Fibroblast of villous mesenchyme (primary cell): ENCODE measurements at places on chromosomes 7 and 10. TPM values are rescaled to one million over a fixed set of nuclear protein-coding genes. Genes with fewer than 3 reads are reported as not detected.

DNA sequence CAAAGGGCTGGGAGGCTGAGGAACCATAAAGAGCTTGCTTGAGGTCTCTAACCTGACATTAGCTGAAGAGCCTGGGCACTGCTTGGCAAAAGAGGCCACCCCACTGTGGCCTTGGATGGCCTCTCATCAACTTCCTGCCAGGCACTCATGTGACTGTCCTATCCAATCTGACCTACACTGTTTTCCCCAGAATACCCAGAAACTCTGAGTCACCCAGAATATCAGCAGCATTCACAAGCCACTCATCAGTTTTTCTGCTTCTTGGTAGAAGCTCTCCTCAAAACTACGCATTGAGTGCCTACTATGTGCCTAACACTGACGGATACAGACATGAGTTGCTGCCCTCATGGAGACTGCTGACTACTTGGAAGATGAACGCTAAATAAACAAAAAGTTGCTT, 4.1 kb upstream of the NT5C2 start:
- DNase-seq: peak; percentile 62

DNA sequence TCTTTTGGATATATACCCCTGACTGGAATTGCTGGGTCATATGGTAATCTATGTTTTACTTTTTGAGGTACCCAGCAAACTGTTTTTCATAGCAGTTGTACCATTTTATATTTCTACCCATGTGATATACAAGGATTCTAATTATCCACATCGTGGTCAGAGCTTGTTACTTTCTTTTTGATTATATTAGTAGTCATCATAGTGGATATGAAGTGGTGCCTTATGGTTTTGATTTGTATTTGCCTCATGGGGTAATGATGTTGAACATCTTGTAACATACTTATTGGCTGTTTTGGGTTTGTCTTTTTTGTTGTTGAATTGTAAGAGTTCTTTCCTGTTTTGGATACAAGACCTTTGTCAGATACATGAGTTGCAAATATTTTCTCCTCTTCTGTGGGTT, 51.7 kb downstream of the MAPK8 start:
- peak; percentile 20 for DNase-seq

- DNase-seq: no peak
Measured at GRCh38 chr10:69633673-69634635, 3.9 kb downstream of the FAM241B start.

DNA sequence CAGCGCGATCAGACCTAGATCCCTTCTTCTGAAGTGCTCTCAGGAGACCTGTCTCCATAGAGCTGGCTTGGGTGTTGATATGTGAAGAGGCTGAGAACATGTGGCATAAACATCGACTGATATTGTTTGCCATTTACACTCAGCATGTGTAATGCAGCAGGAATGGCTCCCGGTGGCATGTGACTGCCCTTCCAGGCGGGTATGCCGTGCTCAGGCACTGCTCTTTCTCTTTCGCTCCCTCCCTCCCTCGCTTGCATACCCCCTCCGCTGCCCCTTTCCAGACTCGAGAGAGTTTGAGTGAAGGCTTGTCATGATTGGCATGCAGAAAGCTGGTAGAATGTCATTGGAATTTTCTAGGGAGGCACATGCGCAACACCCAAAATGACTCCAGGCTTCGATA, 107.3 kb upstream of the PDCD4 start:
- DNase-seq: no peak

DNA sequence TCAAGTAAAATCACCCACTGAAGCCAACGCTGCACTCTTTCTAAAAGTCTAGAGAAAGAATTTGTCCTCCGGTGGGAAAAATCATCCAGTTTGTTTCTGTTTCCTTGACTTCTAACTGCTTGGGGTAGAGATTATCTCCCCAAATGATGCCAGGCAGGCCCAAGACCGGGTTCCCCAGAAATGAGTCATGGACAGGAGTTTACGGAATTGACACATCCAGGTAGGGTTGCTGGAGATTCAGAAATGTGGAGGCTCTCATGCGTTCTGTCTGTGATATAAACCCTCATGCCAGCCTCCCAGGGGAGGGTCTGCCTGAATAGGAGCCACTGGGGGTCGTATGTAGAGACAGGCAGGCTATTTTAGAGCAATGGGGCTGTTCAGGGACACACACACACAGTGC, 230.9 kb downstream of the TCERG1L start:
- DNase-seq: no peak

- no peak for DNase-seq
Measured at GRCh38 chr10:33643042-33643441, 308.6 kb upstream of the NRP1 start.

DNA sequence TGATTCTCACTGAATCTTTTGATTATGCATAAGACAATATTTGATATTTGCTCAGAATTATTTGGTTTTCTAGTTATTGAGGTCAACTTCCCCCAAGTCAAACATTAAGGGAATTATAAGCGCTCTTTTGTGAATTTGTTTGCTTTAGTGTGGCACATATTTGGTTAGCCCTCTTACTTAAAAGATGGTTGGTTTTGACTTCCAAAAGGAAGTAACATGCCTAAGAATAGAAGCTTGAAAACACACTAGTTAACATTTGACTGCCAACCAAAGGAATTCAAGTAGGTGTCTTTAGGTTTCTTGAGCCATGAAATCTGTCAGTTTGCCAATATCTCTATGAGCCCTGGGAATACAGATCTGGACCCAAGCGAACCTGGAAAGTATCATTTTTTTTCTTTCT, 24.9 kb downstream of the STEAP4 start:
- no peak for DNase-seq

GRCh38 chr10:74681917-74682627, 144.3 kb upstream of the KAT6B start:
- DNase-seq: peak; percentile 30

DNA sequence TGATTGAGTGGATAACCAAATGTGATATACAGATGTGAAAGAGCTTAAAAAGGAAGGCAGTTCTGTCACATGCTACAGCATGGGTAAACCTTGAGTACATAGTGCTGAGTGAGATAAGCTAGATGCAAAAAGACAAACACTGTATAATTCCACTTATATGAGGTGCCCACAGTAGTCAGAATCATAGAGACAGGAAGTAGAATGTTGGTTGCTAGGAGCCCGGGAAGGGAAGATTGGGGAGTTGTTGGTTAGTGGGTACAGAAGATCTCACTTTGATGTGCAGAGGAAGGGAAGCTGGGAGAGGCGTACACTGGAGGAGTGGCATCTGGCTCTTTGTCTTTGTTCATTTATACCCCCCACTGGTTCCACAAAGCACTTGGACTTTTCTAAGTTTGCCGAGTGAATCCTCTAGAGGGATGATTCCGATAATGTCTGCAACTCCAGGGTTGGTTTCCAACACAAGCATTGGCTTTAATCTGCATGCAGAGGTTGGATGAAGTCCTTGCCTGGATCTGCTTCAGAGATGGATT, 39.5 kb downstream of the TSPAN14 start:
- DNase-seq: peak; percentile 30

GRCh38 chr7:50304129-50304910, at the start of gene IKZF1:
IKZF1 (plus strand) TSS chr7:50304716; CDS start chr7:50319062, 14,346 bp downstream.
- no peak for DNase-seq

- DNase-seq: no peak
Measured at GRCh38 chr10:88857831-88858230, 6.2 kb upstream of the ANKRD22 start.

DNA sequence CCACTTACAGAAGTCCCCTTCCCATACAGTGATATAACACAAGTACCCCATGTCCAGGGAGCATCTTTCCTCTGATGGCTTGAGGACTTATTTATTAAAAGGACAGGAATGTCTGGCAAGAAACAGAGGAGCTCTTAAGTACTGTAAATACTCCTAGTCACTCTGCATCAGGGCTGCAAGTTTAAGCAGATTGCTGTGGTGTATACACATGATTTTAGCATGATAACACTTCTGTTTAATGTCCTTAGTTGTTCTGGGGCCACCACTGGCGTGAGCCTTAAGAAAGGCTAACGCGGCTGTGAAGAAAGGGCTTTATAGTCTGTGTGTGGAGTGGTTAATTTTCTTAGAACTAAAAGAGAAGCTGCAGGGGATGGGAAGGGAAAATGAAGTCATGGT, 65.7 kb downstream of the GBF1 start:
- DNase-seq: peak; percentile 33

- DNase-seq: no peak
Measured at GRCh38 chr7:137386966-137387365, 43.4 kb upstream of the PTN start.

DNA sequence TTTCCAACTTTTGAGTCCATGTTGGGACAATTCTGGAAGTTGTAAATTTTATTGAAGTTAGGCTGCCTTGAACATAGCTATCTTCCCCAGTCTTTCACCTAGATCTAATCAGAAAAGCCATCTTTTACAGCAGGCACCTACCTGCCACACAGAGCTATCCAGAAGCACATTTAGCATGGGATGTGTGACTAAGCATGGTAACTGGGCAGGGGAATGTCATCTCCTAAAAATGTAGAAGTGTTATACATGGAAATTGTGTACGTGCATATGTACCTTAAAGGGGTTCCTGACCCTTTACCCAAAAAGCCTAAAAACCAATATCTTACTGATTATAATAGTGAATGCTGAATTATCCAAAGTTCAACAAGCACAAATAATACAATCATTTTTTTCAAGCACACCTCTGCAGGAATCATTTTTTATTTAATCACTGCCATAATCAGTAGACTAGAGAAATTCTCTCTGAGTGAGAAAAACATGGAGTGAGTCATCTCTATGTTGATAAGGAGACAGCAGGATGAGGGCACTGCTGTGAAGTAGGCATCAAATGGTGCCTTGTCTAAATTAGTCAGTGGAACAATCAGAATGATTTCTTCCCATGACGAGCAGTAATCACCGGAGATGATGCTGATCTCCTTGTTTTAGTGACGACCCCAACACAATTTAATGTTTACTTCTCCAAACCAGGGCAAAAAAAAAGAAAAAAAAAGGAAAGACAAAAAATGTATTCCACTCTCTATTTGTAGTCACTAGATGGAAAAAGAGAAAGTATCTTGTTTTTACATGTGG, 75.9 kb downstream of the SORBS1 start:
- DNase-seq: no peak

SFXN3 gene
- 81.6 and 97.0 TPM in 2 replicates for total RNA-seq

PLCE1 gene
- total RNA-seq: 0.32 and 0.43 TPM in 2 replicates

SFRP4 gene
- total RNA-seq: 0.32 and 0.43 TPM in 2 replicates

URGCP gene
- total RNA-seq: 25.8 and 38.9 TPM in 2 replicates

TRPV5 gene
- total RNA-seq: not detected in 2 replicates
